ENCODE measurements at places on chromosomes 2 and 18.

DNA sequence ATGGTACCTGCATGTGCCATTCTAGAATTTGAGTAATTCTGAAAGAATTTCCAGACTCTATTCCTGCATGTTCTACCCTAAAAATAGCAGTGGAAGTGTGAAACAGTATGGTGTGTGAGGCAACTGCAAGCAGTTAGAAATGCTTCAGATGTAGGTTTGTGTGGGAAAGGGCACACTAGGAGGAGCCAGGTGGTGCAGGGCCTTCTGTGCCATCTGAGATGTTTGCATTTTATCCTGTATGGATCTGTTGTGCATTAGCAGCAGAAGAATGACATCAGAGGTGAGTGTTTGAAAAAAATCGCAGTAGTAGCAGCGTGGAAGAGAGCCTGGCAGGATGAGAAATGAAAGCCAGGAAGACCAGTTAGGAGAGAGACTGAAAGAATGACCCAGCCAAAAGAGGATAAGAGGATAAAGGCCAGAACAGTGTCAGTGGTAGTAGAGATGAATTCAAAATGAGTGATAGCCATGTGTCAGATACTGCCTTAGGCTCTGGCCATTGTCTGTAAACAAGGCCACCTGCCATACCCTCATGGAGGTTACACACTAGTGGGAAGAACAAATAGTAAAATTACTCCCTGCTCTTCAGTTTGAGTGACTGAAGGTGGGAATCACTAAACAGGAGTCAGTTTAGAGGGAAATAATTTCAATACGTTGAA is 142.2 kb downstream of the PKP4 start:
- peak; percentile 11 for DNase-seq

GRCh38 chr18:22385718-22386117 is 32.0 kb downstream of the CTAGE1 start:
- DNase-seq, result peak; percentile 95

DNA sequence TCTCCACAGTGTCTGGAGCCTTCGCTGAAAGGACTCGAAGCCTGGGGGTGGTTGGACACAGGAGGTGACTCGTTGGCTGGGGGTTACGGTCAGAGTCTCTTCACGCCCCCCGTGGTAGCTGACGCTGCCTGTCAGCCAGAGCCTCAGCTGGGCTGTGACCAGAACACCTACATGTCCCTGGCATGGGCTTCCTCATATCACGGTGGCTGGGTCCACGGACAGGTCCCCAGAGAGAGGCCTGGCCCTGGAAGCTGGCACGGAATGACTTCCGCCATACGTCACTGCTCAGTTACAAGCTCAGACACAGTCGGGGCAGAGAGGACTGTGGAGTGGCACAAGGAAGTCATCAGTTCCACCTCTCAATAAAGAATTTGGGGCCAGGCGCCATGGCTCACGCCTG is 28.5 kb downstream of the ITGB1BP1 start:
- DNase-seq, result no peak

DNA sequence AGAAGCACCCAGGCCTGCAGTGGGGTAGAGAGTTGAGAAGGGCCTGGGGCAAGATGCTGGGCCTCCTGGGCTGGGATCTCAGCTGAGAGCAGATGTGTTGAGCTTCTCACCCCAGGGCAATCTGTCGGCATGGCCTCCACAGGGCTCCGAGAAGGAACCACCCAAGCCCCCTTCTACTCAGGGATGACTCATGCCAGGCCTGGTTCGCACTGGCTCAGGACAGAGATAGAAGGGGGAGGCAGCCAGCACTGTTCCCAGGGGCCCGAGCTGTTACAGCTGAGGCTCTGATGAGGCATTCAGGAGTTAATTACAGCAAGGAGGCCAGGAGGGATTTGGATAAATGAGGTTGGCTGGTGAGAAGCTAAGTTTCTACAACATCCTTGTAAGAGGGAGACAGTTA is 62.5 kb downstream of the CENPO start:
- DNase-seq, result peak; percentile 85

DNA sequence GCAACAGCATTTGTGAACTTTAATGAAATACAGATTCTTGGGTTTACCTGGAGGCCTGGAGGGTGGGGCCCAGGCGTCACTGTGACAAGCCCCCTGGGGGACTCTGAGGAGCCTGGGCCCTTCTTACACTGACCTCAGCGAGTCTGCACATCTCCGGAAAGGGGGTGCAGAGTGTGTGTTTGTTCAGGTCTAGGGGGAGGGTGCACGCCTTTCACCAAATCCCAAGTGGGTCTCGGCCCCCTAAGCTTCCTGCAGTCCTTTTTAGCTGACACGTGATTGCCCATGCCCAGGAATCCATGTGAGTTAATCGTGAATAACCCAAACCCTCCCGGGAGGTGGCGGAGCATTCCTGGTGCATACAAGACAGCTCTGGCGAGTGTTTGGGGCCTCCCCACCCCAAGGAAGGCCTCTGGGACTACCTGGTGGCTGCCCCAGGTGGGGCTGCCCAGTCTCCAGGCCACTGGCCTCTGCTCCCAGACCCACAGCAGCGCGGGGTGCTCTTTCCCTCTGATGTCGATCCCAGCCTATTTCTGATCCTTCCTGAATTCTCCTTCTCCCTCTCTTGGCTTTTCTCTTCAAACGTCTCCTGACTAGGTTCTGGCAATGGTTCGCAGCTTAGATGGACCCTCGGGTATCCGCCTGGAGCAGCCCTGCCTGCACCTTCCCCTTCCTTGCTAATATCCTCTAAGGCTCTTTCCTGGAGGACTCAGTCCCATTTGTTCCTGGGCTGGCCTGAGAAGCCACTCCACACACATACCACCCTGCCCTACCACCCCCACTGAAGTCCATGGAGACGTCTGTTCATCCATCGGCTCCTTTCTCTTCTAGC is 10.0 kb downstream of the NGEF start:
- no peak for DNase-seq

GRCh38 chr2:54486766-54487165 is 30.6 kb downstream of the SPTBN1 start:
- no peak for DNase-seq

DNA sequence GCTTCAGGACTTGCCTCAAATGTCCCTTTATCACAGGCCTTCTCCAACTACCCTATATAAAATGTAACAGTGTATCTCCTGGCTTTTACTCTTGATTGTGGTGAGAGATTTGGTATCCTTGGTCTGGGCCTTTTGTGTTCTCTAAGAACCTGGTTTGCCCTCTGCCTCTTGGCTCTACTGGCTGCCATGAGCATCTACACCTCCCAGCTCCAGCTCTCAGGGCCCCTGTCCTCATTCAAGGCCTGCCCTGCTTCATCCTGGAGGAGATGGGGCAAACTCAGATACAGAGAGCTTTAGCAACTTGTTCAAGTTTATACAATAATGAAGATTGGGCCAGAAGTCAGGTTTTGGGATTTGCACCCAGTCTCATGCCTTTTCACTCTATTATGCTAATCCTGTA is 45.0 kb downstream of the QPCT start:
- no peak for DNase-seq

GRCh38 chr2:203949228-203949627 is 12.7 kb downstream of the ICOS start:
- peak; percentile 79 for DNase-seq

DNA sequence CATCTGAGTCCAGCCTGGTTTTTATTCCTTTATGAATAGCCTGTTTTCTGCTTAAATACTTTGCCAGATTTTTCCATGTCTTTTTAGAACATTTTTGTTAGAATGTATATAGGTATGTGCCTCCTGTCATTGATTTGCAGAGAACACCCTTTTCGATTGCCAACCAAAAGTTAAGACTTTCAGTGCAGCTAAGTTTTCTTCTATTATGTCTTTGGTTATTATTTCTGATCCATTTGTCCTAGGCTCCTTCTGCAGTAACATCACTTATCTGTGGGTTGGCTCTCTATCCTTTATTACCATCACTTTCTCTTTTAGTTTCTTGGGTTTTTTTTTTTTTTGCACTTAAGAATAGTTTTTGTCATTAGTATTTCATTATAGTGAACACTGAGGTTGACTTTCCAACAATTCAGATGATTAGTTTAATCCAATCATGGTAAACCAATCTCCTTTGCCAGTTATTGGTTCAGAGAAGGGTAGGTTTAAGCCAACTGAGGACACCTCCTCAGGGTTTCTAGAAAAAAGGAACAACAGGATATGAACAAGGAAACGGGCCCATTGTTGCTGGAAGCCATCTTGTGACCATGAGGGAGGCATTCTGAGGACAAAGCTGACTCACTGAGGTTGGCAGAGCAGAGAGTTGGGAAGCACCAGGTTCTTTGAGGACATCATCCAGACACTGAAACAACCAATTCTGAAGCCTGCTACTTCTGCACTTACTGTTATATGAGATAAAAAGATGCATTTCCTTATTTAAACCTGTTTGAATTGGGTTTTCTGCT is 37.9 kb upstream of the GBX2 start:
- no peak for DNase-seq

GRCh38 chr2:145927131-145927950 is 1407.4 kb upstream of the ZEB2 start:
- no peak for DNase-seq

GRCh38 chr18:36516258-36516657 is 218.7 kb downstream of the FHOD3 start:
- no peak for DNase-seq

- no peak for DNase-seq
Measured at GRCh38 chr2:46388881-46389280, 90.5 kb upstream of the TMEM247 start.

DNA sequence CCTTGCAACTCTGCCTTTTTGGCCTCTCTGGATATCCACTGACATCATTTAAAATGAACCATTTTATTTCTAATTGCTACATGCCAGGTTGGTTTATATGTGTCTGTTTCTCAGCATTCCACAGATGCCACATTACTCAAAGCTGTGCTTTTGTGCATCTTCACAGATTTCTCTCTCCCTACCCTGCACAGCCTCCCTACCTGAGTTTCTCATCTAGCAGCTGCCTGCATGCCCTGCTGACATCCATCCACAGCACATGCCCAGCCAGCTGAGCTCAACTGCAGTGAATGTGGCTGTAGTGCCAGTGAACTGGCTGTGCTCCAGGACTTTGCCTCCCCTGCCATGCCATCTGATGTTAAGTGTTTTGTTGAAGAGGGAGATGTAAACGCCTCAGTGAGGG is 44.5 kb downstream of the PKP4 start:
- no peak for DNase-seq

DNA sequence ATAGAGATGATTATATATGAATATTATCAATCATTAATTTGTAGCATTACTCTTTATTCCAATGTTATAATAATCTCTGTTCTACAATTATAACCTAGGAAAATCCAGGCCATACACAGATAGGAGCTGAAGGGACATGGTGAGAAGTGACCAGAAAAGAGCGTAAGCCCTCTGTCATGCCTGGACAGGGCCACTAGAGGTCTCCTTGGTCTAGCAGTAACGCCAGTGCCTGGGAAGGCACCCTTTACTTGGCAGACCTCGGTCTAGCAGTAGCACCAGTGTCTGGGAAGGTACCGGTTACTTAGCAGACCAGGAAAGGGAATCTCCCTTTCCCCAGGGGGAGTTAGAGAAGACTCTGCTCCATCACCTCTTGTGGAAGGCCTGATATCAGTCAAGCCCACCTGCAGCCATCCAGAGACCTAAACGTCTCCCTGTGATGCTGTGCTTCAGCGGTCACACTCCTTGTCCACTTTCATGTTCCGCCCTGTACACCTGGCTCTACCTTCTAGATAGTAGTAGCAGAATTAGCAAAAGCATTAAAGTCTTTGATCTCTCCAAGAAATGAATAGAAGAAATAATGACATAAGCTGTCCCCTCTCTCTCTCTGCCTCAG is 447.5 kb upstream of the FSIP2 start:
- peak; percentile 58 for DNase-seq

DNA sequence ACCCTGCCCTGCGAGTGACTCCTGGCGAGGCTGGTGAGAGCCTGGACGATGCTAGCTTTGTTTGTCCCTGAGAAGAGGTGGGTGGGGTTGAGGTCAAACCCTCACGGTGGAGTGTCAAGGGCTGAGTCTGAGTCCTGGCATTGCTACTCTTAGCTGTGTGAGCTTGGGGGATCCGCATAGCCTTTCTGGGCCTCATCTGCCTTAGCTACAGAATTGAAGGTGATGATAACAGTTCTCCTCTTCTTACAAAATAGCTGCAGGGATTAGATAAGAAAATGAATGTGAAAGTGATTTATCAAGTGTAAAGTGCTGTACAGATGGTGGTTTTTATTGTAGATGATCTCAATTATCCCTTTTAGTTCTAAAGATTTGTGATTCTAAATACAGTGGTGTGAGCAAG is 144.6 kb downstream of the LPIN1 start:
- DNase-seq, result no peak

DNA sequence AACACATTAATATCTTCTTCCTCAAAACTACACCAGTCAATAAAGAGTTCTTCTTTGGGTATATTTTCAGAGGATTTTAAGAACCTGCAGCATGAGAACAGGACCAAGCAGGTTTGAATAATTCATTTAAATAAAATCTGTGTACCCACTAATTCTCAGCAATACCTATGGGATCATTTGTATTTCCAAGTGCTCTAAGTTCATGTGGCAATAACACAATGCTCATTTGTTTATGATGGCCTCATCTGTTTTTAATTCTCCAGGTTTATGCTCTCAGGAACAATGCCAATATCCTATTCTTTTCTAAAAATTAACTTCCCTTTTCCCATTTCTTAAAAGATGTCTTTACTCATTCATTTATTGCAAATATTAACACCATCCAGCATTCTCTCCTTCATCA is 264.7 kb downstream of the METTL4 start:
- no peak for DNase-seq

DNA sequence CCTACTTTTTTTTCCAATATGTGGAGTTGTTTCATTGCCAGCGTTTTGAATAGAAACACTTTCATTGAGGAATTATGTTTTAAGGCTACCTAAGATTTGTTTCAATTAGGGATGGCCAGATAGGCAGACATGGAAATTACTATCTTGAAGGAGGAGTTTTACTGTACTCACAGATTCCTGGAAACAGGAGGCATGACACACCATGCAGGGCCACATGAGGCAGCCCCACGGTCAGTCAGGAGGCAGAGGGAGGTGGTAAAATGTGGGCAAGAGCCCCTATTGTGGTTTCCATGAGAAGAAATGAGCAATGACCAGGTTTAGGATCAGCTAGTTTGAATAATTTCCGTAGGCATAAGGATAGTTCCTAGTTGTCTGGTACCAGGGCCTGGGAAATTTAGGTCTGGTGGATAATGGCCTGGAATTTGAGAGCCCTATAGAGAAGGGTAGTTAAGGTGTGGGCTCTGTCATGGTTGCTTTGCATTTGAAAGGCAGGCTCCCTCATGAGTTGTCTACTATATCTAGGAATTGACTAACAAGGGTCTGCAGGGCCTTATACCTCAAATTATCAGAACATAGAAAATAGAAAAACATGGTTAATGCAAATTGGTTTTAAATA is 360.0 kb upstream of the KCNJ3 start:
- no peak for DNase-seq

GRCh38 chr2:226267516-226268289 is 531.9 kb downstream of the IRS1 start:
- peak; percentile 1 for DNase-seq

DNA sequence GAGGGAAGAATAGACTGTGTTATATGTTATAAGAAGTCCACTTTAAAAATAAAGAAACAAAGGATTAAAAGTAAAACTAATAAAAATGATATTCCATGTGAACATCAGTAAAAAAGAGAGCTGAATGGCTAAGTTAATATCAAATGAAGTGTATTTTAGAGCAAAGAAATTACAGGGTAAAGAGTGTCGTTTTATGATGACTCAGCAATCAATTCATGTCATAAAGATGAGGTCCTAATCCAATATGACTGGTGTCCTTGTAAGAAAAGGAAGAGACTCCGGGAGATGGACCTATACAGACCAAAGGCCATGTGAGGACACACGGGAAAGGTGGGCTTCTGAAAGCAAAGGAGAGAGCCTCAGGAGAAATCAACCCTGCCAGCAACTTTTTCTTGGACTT is 615.5 kb upstream of the KLHL29 start:
- DNase-seq, result no peak

GRCh38 chr2:14677039-14677438 is 44.5 kb downstream of the LRATD1 start:
- DNase-seq, result no peak

Data from fibroblast of skin of back (primary cell).